ENCODE measurements at places on chromosomes 2 and 18.

- DNase-seq: no peak
These were observed 46.3 kb downstream of the TANK start for GRCh38 chr2:161206471-161207032.

DNA sequence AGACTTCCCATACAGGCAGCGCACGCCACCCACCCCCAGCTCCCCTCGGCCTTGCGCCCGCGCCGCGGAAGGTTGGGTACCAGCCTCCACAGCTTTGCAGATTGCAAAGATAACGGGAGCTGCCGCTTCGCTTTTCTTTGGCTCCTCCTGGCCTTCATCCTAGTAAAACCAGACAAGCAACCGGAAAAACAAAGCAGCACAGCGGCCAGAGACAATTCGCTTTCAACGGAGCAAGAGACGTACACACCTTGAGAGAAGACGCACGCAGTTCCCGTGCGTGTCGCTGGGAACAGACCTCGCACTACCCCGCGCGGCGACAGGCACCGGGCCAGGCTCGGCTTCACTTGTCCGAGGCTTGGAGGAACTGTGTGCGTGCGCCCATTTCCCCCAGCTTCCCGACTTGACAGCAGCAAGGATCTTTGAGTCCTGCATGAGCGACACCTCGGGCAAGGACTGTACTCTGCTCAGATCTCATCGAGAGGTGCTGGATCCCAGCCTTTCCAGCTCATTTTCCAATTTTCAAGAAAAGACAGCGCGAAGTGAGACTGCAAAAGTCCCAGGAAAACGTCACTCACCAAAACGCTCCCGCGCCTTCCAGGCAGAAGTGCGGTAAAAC is 964 bp downstream of the ZBTB7C start:
- DNase-seq: peak; percentile 29

GRCh38 chr2:177810906-177811305 is 261.7 kb downstream of the PDE11A start:
- no peak for DNase-seq

GRCh38 chr2:145305889-145306288 is 786.0 kb upstream of the ZEB2 start:
- DNase-seq: no peak

DNA sequence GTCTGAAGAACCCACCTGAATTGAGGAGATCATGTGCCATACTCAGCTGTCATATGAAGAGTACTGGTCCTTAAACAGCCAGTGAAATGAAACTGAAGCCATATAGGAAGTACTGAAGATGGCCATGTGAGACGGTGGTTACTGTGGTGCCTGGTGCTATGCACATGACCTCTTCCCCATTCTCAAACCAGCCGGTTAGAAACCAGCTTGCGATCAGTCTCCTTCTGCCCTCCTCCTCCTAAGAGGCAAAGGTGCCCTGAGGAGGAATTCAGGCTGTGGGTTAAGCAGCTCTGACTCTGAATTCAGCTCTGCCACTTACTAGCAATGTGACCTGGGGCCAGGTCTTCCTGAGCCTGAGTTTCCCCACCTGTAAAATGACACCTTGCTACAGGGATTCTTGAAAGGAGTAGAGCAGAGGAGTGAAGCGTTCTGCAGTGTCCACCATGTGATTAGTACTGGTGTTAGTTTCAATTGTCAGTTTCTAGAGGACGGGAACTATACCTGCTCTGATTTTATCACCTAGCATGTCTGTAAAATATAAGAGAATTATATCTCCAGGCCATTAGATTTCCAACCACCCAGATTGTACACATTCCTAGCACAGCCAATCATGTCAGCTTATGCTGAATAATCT is 5.1 kb downstream of the FECH start:
- no peak for DNase-seq

DNA sequence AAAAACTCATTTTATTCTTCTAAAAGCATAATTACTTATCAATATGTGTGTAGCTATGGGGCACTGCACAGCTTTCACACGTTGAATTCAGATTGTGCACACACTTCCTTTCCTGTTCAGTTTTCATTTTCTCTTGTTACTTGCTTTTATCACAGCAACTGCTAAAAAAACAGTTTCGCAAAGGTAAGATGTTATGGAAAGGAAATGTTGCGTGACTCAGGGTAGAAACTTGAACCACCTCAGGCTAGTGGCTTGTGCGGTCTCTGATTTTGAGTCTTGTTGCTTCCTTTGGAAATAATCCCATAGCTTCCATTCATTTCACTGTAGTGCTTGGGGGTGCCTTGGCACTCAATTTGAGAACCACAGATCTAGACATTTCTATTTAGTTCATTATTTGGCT is 171.9 kb downstream of the FMNL2 start:
- no peak for DNase-seq

DNA sequence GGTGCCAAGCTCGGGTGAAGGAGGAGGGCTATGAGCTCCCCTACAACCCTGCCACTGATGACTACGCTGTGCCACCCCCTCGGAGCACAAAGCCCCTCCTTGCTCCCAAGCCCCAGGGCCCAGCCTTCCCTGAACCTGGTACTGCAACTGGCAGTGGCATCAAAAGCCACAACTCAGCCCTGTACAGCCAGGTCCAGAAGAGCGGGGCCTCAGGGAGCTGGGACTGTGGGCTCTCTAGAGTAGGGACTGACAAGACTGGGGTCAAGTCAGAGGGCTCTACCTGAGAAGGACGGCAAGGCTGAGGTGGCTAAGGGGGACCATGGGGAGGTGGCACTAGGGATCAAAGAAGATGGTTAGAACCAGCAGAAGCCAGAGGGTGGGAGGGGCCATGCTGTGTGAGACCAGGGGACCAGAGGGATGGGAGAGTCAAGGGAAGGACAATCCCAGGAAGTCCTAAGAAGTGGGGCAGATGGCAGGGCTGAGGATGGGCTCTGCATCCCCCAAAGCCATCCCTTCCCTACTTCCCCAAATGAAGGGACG is 2.4 kb downstream of the DOK1 start:
- no peak for DNase-seq

- DNase-seq: no peak
These were observed 3.0 kb downstream of the NEURL3 start for GRCh38 chr2:96501886-96502810.

- peak; percentile 43 for DNase-seq
These were observed 15.2 kb downstream of the LANCL1 start for GRCh38 chr2:210461401-210461800.

DNA sequence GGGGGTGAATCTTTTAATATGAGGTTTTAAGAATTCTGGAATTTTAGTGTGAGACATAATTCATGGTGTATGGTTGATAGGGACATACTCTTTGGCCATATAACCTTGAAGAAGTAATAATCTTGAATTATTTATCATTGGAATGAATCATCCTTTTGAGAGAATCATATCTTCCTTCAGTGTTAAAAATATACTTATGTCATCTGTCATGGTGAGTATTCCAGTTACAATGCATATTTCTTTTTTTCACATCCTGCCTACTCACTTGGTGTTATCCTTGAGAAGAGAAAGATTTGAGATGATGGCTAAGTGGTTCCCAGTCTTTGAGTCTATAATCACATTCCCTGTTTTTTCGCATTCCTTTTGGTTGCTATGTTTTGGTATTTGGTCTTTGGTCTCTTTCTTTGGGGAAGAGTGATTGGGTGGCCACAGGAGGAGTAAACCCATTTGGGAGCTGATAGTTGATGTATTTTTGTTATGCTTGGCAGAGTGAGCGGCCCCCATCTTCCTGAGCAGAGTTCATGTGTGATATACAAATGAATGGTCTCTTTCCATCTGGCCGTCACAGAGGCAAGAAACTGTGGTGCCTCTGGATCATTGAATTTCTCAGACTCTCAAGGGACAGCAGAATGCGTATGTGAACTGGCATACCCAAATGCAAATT is 21.6 kb downstream of the ASAP2 start:
- no peak for DNase-seq

- no peak for DNase-seq
These were observed 207.5 kb downstream of the STK39 start for GRCh38 chr2:168039881-168040280.

- DNase-seq: no peak
These were observed 140.6 kb upstream of the GLI2 start for GRCh38 chr2:120594856-120595685.
